NCI-H187 treated with DMSO at 0.1 percent for 48 hours (cell line): ENCODE measurements at places on chromosomes 2 and 18.
A peak's percentile ranks its signal among the peaks of the same experiment; 100 is the strongest.

GRCh38 chr2:8737571-8738175 lies 55.8 kb downstream of the ID2 start:
- DNase-seq = no peak

- no peak for DNase-seq
Measured at GRCh38 chr2:61658841-61659780, 121.0 kb upstream of the XPO1 start.

GRCh38 chr2:56244911-56245530 lies 61.2 kb downstream of the CCDC85A start:
- no peak for DNase-seq

- no peak for DNase-seq
Measured at GRCh38 chr2:234686088-234686890, 189.4 kb upstream of the ARL4C start.

- no peak for DNase-seq
Measured at GRCh38 chr18:70107091-70107490, 98.4 kb downstream of the RTTN start.

GRCh38 chr2:192159736-192160135 lies 35.0 kb downstream of the TMEFF2 start:
- no peak for DNase-seq

DNA sequence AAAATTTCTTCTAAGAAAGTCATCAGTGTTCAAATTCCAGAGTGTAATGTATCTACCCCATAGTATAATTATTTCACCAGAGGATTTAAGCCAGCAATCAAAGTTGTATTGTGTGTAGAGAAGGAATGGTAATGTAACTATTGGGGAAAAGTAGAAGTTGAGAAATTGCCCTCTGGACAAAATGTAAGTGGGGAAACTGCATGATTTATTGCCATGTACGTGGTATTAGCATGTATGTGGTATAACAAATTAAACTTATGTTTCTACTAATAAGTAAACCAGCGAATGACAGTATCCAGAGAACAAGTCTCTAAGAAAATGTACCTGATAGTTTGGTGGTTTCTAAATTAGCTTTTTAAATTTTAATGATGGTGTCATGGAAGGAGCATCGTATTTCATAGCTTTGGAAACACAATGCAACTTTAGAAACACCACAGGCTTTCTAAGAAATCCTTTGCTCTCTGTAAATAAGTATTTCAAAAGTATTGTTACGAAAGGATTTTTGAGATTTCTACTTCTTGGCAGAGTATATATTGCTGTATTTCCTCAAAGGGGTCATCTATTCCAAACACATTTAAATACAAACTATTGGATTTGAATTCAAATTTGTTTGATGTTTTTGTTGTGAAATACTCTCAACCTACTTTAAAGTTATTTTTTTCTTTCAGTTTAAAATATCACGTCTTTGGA lies 1018.9 kb upstream of the ZEB2 start:
- no peak for DNase-seq

DNA sequence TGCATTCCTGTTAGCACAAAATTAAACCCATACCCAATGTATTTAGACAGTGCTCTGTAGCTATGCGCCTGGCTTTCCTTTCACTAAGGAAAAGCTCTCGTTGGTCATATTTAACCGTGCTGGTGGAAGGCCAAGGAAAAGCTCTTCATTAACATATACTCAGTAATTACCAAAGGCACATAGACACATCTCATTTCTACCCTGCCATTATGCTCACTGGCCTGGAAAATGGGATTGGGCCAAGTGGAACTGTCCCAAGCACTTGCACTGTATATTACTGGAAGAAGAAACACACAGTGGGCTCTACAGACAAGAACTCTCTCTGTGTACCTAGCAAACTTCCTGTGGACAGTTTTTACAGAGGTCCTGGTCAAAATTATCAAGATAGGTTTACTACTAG lies 274.4 kb downstream of the ERBB4 start:
- no peak for DNase-seq

GRCh38 chr2:224781400-224781799 lies 65.2 kb upstream of the CCDC195 start:
- DNase-seq = no peak

DNA sequence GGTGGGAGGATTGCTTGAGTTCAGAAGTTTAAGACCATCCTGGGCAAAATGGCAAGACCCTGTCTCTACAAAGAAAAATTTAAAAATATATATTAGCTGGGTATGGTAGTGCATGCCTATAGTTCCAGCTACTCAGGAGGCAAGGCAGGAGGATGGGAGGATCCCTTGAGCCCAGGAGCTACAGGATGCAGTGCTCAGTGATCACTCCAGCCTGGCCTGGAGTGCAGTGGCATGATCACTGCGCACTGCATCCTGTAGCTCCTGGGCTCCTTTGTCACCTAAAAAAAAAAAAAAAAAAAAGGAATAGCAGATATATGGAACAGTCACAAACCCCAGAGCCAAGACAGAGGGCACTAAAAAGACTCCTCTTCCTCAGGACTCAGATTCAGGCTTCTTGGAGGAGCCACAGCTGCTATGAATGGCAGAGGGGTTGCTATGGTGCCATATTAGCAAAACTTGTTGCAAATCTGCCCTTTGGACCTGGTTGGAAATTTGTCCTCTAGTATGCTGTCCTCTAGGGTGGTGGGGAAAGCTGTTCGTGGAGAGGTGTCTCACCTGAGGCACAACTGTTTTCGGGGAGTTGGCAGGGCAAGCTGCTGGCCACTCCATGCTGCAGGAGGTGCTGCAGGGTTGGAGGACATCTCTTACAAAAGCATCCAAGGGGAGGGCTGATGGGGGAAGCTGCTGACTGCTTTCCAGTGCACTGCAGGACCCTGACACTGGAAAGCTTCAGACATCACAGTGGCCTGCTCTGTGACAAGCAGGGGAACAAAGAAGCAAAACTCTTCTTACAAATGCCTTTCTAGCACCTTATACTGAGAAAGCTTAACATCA lies 22.7 kb downstream of the CYP20A1 start:
- DNase-seq = no peak

DNA sequence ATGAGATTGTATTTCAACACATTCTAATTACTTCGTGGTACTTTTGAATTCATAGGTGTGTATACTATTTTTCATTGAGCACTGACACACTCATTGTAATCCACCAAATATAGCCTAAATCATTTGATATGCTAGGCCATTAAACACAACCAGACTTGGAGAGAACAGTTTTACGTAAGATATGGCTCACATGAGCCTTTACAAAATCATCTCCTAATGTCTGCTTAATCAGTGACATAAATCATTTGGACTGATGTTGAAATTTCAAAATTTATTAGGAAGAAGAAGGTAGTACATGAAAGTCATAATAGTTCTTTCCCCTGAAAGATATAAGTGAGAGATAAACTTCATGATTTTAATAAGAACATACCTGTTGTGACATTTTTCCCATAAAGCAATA lies 550.2 kb upstream of the LINC00305 start:
- DNase-seq = no peak

DNA sequence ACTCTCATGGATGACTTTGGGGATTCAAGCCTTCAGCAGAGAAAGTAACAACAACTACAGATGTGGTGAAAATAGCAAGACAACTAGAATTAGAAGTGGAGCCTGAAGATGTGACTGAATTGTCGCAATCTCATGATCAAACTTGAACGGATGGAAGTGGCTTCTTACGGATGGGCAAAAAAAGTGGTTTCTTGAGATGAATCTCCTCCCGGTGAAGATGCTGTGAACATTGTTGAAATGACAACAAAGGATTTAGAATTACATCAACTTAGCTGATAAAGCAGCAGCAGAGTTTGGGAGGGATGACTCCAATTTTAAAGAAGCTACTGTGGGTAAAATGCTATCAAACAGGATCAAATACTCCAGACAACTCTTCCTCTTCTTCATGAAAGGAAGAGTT lies 43.1 kb downstream of the AAK1 start:
- DNase-seq = no peak

DNA sequence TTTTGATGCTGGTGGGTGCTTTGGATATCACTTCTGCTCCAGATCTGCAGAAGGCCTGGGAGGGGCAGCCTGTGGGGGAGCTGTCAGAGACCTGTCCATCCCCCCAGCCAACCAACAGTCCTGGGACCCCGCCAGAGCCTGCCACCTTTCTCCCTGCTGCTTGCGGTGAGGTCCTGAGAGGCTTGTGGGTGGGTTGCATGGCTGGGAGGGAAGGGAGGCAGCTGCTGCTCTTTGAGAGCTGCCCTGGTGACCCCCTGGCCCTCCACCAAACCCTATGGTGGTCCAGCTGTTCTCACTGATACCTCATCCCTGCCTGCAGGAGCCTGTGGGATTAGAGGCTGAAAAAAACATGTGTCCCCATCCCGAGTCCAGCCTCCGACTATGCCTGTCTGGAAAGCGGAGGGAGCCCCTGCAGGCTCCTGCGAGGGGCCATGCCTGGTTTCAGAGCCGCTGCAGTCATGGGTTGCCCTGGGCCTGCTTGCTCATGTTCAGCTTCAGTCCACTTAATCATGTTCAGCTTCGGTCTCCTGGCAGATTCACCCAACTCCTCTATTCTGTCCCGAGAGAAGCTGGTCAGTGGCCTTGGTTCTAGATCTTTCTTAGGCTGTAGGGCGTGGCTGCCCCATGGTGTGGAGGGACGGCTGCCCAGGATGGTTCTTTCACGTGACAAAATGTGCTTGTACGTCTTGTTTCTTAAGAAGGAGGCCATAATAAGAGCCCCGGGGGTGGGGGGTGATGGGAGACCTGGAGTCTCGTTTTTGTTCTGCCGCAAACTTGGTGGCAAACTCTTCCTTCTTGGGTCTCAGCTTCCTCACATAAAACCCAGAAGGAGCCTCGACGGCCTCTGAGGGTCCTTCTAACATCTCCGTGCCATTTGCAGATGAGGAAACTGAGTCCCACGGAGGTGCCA lies 98.5 kb downstream of the CTIF start:
- no peak for DNase-seq

DNA sequence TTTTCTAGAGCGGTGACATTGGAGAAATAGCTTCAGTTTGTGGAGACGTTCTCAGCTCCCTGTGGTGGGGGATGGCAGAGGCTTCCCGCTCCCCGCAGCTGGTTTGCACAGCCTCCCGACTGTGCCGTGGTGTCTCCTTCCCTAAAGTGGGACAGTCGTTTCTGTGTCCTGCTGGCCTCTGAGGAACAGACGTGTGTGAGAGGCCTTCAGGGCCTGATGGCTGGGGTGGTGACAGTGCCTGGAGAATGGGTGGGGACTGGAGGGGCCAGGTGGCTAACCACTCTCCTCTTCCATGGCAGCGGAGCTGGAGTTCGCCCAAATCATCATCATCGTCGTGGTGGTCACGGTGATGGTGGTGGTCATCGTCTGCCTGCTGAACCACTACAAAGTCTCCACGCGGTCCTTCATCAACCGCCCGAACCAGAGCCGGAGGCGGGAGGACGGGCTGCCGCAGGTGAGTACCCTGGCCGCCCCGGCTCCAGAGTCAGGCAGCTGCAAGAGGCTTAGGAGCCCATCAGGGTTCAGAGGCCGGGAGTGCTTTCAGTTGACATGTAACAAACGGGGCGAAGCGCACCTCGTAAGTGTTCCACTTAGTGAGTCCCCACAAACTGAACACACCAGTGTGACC lies 105.4 kb downstream of the FAM210A start:
- DNase-seq = no peak

GRCh38 chr2:71277536-71278103 lies 50.7 kb upstream of the PAIP2B start:
- DNase-seq = no peak

DNA sequence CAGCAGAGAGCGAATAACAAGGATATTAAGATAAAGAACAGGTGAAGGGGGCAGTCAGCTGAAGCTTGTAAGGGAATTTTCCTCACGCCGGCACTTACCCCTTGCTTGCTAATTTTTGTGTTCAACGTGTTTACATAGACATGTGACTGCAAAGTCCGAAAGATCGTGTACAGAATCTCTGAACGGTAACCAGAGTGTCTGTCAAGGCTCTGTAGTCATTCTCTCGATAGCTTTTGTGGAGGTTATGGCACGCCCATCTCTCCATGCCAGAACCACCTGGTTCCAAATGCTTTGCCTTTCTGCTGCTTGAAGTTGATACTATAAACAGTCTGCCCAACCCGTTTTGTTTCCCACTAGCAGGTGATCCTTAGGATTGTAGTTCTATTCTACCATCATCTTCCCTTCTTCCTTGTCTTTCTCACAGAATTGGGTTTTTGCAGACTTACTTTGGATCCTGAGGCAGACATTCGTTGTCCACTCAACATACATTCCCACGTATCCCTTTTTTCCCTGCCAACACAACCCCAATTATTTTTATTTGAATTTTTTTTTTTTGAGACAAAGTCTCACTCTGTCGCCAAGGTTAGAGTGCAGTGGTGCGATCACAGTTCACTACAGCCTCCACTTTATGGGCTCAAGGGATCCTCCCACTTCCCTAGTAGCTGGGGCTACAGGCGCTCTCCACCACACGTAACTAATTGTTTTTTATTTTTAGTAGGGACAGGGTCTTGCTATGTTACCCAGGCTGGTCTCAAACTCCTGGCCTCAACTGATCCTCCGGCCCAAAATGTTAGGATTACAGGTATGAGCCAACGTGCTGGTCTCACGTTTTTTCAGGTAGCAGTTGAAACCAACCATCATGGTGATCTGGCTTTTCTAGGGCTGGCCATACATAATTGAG lies 1.3 kb upstream of the USP34 start:
- peak; percentile 51 for DNase-seq

GRCh38 chr2:36343606-36344005 lies 12.0 kb upstream of the CRIM1 start:
- no peak for DNase-seq

DNA sequence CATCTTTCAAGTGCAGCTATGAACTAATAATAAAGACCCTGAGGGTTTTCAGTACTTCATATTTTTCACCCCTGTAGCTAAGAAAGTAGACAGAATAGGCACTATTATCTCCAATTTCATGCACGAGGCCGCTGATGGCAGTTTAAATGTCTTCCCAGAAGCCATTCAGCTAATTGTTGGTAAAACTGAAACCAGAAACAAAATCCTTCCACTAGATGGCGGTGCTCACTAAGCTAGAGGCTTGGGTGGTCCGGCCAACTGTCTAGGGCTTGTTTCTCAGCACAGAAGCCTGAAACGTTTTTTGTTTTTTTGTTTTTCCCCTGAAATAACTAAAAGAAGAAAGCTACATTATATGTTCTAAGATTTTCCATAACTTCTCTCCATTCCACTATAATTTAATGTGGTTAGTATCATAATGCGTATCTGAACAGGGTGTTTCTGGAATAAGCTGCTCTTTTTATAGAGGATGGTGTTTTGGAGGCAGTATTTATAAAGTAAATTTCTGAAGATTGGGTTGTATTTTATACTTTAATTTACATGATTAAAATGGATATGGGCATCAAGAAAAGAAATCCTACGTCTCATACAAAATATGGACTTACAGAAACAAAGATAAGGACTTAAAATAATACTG lies 159.4 kb downstream of the PIK3C3 start:
- peak; percentile 53 for DNase-seq

DNA sequence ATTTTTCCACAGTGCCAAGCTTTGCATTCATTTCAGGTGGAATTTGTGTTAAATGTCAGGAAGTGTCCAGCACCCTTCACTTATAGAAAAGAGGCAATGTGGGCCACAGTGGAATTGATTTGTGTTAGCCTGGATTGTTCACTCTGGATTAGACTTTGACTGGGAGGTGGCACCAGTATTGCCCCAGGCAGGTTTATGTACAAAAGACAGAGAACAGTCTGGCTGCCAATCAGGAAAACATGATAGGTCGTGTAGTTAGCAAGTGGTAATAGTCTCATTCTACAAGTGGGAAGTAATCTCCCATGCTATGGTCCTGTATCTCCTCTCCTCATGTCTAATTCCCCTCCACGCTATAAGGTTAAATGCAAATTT lies 45.6 kb downstream of the RAB27B start:
- DNase-seq = no peak
